ENCODE measurements at places on chromosomes 7 and 10. TPM values are rescaled to one million over a fixed set of nuclear protein-coding genes. Genes with fewer than 3 reads are reported as not detected.

Gene TDRD1
- not detected for total RNA-seq

Gene FGFR2
- total RNA-seq = 70.8 TPM

Gene CTAGE8
- 0.38 TPM for total RNA-seq

Gene PON3
- total RNA-seq = 1.6 TPM

Gene HACD1
- 13.9 TPM for total RNA-seq

Gene HYAL4
- total RNA-seq = 0.19 TPM

Gene CDK1
- 0.38 TPM for total RNA-seq

Gene MINPP1
- 21.0 TPM for total RNA-seq

Gene CDC14C
- not detected for total RNA-seq

Gene SHOC2
- total RNA-seq = 48.7 TPM

Gene CALML5
- total RNA-seq = not detected

Gene NPM3
- total RNA-seq = 54.8 TPM

Gene PRLHR
- 0.16 TPM for total RNA-seq

Gene DNAJC1
- total RNA-seq = 48.9 TPM

Gene LRRC18
- not detected for total RNA-seq

Gene PDE1C
- 2.0 TPM for total RNA-seq

Gene ZMIZ1
- total RNA-seq = 55.1 TPM

Gene IGFBP1
- not detected for total RNA-seq

Gene ITGB8
- total RNA-seq = 5.5 TPM

Gene CALD1
- 16.0 TPM for total RNA-seq

Gene CALCR
- total RNA-seq = not detected

Gene IKZF1
- total RNA-seq = 2.2 TPM

Gene MYH16
- total RNA-seq = not detected

Gene ANKRD61
- total RNA-seq = 1.1 TPM

Gene ASAH2
- 2.2 TPM for total RNA-seq

Gene CYP3A5
- 29.2 TPM for total RNA-seq

Gene PRKCQ
- total RNA-seq = 0.13 TPM

Gene EPHB6
- total RNA-seq = 3.3 TPM

Gene SPDYE2B
- not detected for total RNA-seq

Gene TAS2R41
- total RNA-seq = not detected

Gene SLC26A3
- total RNA-seq = 0.17 TPM

Gene KLHDC10
- total RNA-seq = 29.2 TPM

Gene APBB1IP
- not detected for total RNA-seq

Gene STEAP4
- 0.74 TPM for total RNA-seq

Gene CYP2C19
- total RNA-seq = not detected

Gene HOXA4
- 1.1 TPM for total RNA-seq

Gene TCF7L2
- 3.7 TPM for total RNA-seq

Gene PSD
- 34.7 TPM for total RNA-seq

Gene HERPUD2
- 17.8 TPM for total RNA-seq

Measured in motor neuron (in vitro differentiated cells).